ENCODE measurements at places on chromosomes 16 and 17.

DNA sequence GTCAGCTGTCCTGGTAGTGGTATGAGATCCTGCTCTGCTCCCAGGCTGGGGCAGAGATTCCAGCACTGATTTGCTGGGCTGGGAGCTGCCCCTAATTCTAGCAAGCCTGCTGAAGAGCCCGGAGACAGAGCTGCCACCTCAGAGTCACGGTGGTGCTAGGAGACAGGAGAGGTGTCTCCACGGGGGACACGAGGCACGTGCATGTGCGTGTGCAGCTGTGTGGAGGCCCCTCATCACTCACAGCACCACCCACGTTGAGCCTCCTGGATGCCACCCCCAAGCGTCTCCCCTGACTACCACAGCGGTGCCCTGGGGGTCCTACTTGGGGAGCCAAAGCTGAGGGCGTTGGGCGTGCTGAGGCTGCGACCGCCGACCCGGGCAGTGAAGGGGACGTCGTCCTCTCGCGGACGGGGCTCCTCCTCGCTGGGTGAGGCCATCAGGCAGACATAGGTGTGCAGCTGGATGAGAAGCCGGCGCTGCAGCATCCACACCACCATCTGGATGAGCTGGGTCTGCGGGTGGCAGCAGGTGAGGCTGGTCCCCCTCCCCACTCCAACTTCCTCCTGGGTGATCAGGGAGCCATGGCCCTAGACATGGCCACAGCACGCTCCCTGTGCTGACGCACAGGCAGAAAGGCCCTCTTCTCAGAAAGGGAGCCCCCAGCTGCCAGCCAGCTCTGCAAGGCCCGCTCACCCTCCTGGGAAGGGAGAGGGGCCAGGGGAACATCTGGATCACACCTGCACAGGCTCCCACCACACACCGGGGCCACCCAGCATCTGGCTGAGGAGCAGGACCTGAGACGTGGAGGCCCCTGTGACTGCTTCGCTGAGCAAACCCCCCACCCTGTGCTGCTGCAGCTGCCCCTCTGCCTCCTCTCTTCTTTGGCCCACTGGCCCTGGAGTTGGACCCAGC lies 11.6 kb downstream of the MPG start:
- no peak for DNase-seq

DNA sequence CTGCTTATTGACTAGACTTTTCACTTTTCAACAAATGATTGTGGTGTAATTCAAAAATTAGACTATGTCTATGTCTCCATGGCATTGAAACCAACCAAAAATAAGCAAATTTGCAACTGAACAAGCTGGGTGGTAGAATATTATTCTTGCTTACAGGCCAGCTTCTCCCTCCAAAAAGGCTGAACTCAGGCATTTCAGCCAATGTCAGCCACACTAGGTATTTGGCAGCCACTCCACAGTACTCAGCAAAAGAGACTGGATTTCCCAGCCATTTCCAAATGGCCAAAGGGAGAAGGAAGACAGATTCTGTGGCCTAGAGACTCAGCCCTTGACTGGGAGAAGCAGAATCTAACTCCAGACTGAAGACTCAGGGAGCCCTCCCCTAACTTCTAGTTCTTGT lies 121.8 kb upstream of the IRX5 start:
- DNase-seq: no peak

DNA sequence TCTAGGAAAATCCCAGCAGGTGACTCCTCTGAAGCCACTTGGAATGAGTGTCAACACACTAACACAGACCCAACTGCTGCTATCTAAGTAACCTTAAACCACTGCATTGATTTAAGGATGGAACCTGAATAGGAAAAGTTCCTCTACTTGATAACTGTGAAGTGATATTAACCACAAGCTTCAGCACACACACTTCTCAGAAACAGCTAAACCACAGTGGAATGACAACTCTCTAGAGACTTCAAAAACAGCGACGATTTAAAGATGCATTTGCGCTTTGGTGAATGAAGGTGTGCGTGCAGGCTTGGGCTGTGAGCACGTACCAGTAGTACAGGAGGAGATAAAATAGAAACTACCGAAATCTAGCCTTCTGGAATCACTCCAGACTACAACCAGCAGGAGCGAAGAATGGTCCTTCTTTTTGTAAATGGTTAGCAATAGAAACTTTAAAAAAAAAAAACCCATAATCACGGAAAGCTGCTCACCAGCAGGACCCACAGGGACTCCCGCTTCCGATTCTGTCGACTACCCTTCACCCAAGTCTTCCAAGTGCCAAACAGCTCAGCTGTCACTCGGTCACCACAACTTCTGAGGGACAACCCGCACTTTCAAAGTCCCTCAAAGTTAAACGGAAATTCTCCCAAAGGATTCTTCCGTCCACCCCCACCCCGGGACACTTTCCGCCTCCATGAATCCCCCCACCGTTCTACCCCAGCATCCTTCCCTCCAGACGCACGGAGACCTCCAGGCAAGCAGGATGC lies 137.7 kb upstream of the CORO6 start:
- DNase-seq: peak; percentile 12

DNA sequence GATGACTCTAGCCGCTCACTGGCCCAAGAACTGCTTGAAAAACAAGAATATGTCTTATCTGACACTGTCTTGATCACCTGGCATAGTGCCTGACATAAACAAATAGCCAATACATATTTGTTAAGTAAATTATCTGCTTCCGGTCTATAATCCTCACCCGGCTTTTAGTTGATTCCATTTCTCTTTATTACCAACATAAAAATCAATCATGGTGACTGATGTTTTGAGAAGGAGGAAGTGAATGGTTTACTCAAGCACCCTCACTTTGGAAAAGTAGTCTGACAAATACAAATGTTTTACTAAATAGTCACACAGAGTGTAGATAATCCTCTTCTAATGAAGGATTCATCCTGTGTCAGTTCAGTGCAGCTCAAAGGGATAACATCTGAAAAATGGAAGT lies 47.0 kb downstream of the SKAP1 start:
- DNase-seq: no peak

- no peak for DNase-seq
These were observed 460 bp upstream of the SLC13A2 start for GRCh38 chr17:28472871-28473497.

- no peak for DNase-seq
These were observed 88.2 kb downstream of the XYLT1 start for GRCh38 chr16:17382514-17382913.

GRCh38 chr16:9772526-9773225 lies 409.6 kb downstream of the GRIN2A start:
- no peak for DNase-seq

DNA sequence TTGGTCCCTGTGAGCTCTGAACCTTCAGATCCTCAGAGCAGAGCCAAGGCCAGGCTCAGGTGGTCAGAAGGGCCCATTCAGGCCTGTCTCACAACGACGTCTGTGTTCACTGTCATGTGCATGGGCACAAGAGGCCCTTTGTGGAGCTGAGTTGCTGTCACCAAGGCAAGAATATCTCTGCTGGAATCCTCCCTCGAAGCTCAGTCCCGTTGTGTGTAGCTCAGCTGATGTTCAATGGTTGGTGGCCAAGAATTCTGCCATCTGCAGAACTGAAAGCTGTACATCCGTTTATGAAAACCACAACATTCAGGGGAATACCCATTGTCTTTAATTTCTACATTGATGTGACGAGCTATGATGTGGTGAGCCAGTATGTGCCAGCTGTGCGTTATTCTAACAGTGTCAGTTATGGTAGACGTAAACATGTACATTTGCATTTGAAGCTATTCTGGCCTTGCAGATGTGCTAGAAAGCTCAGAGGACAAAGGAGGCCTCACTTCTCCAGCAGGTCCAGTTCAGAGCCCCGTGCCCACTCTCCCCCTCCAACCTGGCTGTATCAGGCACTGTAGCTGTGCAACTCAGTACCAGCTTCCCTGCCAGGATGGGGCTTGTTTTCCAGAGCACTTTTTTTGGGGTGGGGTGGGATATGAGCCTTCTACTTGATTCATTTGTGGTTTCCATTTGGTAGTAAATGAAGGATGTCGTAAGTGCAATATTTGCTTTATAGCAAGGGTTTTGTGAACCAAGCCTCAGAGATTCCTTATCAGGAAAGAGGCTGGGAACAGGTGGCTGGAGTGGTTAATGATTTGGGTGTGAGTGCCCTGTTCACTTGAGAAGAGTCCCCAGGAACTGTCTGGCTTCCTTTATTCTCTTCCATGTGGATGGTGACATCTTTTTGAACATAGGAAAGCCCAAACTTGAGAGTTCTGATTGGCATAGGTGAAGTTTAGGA lies 56.1 kb downstream of the B9D1 start:
- DNase-seq: no peak

DNA sequence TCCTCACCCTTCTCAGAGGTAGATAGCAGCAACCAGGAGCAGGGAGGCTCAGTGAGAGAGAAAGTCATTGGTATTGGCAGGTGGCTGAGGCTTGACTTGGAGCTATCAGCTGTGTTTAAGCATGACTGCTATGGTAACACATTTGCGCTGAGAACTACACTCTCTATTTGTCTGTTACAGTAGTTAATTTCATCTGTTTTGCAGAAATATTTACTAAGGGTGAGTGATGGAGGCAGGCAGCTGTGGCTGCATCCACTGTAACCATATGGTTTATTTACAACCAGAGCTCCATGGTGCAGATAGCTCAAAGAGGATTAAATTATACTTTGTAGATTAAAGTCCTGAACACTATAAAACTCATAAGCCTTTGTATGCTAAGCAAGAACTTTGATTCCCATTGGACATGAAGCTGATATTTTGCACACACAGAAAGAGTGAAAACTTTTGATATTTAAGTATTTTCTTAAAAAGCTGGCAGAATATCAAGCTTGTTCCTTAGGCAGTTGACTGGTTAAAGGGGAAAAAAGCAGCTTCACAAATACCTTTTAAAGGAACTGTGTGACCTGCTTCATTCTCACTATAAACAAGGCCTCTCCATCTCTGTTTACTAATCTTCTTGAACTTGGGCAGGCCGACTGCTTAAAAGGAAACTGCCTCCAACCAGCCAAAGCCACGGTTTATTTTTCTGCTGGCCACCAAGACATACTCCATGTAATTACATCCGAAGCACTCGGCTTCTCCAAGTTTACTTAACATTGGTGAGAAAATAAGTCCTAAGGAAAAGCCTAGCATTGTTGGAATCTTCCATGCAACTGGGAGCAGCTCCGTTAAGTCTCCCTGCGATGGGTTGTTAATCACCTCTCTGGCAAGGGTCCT lies 299.8 kb upstream of the ZFHX3 start:
- no peak for DNase-seq

DNA sequence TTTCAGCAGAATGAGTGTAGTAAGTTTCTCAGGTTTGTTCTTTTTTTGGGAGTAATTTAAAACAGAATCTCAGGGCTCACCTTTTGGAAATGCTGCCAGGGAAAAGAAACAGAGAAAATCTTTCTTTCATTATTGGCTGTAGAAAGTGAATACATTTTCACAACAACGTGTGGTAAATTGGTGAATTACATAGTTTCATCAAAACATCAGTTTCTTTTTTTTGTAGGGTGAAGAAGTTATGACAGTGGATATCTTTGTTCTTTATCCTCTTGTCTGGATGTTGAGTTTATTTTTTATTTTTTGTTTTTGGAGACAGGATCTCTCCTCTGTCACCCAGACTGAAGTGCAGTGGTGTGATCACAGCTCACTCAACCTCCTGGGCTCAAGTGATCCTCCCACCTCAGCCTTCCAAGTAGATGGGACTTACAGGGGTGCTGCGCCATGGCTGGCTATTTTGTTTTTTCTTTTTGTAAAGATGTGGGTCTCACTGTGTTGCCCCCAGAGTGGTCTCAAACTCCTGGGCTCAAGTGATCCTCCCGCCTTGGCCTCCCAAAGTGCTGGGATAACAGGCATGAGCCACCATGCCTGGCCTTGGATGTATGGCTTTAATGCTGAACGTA lies 2.4 kb downstream of the ZNF267 start:
- DNase-seq: no peak

DNA sequence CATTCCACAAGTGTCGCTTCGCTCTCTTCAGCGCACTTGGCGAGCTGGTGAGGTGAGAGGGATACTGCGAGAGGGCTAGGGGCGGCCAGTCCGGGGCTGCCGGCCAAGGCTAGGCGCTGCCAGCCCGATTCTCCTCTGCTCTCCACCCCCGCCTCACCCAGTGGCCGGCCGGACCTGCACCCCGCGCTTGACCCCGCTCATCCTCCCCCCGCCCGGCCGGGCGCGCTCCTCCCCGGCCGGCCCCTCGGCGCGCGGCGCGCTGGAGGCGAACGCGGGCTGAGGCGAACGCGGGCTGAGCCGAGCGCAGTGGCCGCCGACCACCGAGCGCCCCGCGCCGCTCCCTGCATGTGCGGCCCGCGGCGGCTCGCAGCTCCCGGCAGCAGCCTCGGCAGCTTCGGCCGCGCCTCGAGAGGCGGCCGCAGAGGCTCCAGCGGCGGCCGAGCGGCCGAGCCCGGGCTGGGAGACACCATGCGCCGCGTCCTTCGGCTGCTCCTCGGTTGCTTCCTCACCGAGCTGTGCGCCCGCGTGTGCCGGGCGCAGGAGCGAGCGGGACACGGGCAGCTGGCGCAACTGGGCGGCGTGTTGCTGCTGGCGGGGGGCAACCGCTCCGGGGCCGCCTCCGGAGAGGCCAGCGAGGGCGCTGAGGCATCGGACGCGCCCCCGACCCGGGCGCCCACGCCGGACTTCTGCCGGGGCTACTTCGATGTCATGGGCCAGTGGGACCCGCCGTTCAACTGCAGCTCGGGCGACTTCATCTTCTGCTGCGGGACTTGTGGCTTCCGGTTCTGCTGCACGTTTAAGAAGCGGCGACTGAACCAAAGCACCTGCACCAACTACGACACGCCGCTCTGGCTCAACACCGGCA lies at the start of gene SHISA9:
SHISA9 (plus strand) TSS at position 2 of the 865 bp plus-strand sequence.
- DNase-seq: no peak

DNA sequence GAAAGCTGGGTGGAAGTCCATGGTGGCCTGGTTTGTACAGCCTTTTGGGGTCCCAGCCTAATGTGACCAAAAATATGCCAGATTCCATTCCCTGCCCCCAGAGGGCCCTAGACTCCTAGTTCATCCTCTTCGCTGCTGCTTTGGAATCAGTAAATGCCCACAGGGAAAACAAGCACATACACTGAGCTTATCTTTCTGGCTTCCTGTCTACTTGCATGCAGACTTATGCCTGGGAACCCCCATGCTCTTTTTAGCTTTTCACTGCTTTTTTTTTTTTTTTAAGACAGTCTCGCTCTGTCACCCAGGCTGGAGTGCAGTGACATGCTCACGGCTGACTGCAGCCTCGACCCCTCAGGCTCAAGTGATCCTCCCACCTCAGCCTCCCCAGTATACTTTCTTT lies 6.2 kb upstream of the CD300LG start:
- DNase-seq: no peak

GRCh38 chr16:83402967-83403366 lies 404.8 kb upstream of the HSBP1 start:
- DNase-seq: peak; percentile 53

DNA sequence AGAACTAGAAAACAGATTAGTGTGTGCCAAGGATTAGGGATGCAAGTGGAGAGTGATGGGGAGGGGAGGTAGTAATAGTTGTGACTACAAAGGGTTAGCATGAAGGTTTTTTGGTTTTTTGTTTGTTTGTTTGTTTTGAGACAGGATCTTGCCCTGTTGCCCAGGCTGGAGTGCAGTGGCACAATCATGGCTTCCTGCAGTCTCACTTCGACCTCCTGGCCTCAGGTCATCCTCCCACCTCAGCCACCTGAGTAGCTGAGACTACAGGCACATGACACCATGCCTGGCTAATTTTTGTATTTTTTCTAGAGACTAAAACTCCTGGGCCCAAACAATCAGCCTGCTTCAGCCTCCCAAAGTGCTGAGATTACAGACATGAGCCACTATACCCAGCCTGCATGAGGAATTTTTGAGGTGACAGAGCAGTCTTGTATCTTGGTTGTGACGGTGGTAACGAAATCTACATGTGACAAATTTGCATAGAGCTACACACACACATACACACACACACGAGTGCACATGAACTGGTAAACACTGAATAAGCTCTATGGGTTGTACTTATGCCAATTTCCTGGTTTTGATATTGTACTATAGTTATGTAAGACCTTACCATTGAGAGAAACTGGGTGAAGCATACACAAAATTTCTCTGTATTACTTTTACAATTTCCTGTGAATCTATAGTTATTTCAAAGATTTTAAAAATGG lies 59.6 kb upstream of the TOM1L1 start:
- DNase-seq: no peak

All from MCF 10A (cell line).